ENCODE measurements at places on chromosomes 5 and 9.
A peak's percentile ranks its signal among the peaks of the same experiment; 100 is the strongest.

DNA sequence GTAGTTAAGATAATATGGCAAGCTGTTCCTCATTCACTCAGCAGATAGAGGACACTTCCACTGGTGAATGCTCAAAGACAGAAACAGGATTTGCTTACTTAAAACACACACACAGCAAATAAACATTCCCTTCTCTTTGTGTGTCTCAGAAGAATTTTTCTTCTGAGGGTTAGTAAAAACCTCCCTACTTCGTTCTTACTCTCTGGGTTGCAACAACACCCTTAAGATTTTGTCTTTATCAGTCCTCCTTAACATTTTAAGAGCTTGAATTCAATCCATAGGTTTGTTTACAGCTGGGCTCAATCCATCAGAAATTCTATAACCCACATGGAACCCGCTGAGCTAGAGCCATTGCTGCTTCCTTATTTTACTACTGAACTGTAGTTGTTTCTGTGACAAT lies 237.4 kb upstream of the PIK3R1 start:
- DNase-seq = no peak

GRCh38 chr9:136527721-136528710 lies 17.8 kb downstream of the NOTCH1 start:
- no peak for DNase-seq

DNA sequence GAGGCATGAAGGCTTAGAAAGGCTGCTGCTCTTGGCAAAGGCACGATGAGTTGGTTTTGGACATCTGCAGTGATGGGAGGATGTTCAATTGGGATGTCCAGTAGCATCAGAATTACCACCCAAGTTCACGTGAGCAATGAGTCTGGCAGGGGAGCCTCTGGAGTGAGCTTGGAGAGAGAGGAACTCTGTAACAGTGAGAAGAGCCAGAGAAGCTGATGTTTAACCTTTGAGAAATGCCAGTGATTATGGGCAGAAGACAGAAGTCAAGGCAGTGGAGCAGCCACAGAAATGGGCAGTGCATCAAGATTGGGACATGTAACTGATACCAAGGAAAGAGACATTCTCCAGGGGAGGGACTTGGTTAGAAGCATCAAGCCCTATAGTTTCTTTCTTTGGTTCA lies 39.8 kb downstream of the SEC61B start:
- no peak for DNase-seq

GRCh38 chr5:132483101-132483500 lies 7.5 kb downstream of the IRF1 start:
- DNase-seq = no peak

- DNase-seq = no peak
Measured at GRCh38 chr5:112732131-112732530, 5.6 kb upstream of the APC start.

- no peak for DNase-seq
Measured at GRCh38 chr9:115157245-115157674, 39.3 kb upstream of the TNC start.

DNA sequence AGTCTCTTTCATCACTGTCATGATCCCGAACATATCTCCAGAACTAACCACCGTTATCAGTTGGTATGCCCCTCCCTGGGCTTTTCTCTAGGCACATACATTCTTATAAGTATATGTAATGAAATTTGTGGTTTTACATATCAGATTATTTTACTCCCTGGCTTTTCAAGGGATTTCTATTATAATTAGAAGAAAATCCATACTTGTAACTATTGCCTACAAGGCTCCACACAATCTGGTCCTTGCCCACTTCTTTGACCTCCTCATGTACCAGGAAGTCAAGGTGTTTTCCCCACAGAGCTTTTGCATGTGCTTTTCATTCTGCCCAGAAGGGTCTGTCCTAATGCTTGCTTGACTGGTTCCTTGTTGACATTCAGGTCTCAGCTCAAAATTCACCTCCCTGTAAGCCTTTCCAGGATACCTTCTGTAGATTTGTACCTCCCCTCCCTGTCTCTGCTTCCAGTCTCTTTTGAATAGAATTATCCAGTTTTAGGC lies 33.6 kb upstream of the HSD17B4 start:
- no peak for DNase-seq

- DNase-seq = no peak
Measured at GRCh38 chr9:70466976-70467561, 52.6 kb upstream of the KLF9 start.

- no peak for DNase-seq
Measured at GRCh38 chr5:125597338-125597737, 825.9 kb upstream of the GRAMD2B start.

DNA sequence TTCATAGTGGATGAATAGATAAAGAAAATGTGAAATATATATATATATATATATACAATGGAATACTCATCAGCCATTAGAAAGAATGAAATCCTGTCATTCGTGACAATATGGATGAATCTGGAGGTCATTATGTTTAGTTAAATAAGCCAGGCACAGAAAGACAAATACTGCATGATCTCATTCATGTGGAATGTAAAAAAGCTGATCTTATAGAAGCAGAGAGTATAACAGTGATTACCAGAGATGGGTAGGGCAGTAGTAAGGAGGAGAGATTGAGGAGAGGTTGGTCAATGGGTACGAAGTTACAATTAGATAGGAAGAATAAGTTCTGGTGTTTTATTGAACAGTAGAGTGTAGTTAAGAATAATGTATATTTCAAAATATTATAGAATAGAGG lies 19.7 kb upstream of the PCDHAC2 start:
- no peak for DNase-seq

DNA sequence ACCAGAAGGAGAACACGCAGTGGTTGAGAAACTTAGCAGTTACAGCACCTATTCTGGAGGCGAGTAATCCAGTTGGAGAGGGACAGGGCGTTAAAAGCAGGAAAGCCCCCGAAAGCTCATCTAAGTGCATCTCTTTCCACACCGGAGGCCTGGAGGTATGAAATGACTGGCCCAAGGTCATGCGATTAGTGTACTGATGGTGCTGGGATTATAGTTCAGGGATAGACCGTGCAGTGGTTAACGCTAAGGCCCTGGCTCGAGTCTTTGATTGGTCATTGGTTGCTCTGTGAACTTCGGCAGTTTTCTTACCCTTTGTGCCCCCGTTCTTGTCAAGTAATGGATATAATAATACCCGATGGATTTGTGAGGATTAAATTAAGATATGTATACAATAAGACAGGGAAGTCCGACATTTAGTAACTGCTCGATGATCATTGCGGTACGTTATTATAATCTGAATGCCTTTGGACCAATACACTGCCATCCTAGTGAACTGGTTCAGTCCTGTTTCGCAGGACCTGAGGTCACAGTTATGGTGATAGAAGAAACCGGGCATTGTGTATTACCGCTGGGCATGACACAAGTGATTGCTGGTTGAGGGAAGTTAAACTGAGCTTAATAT lies 960 bp downstream of the CANX start:
- DNase-seq = peak; percentile 27

- no peak for DNase-seq
Measured at GRCh38 chr5:113371721-113372196, 63.0 kb downstream of the TSSK1B start.

DNA sequence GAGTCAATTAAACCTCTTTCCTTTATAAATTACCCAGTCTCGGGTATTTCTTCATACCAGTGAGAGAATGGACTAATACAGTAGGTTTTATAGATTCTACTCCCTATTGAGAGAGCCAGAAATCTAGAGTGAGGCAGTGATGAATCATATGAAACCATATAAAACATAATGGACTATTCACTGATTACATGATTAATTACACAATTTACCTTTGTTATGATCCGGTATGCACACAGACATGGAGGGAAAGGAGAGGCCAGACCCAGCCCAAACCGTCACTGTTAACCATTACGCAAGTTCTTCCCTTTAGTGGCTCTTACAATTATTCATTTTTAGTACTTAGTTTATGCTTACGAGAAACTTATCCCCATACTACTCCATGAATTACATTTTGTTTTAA lies 205.0 kb downstream of the DNAH5 start:
- no peak for DNase-seq

DNA sequence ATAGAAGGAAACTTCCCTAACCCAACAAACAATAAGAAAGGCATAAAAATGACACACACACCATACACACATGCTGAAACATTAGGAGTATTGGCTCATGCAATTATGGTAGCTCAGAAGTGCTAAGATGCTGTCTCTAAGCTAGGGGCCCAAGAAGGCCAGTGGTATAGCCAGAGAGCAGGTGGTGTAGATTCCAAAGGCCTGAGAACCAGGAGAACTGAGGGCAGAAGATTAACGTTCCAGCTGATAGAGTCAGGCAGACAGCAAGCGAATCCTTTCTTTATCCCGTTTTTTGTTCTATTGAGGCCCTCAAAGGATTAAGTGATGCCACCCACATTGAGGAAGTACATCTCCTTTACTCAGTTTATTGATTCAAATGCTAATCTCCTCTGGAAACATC lies 262.9 kb downstream of the EPB41L4A start:
- no peak for DNase-seq

DNA sequence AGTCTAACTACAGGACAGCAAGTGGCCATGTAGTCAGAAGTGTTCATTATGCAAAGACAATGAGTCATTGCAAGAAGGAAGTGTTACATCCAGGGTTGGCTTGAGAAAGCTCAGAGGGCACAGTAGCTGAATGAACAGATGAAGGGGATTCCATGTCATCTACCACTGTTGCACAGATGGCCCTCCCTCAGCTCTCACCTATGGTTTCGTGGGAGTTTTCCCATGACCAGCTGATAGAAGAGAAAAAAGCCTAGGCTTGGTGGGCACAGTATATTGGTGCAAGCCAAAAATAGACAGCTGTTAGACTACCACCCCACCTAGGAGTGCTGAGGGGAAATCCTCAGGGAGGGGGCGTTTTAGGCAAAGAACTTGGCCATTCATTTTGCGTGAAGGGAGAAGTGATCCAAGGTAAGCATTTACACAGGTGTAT lies 217.0 kb downstream of the DMRT2 start:
- no peak for DNase-seq

- DNase-seq = no peak
Measured at GRCh38 chr5:25540628-25541027, 895.9 kb upstream of the CDH10 start.

DNA sequence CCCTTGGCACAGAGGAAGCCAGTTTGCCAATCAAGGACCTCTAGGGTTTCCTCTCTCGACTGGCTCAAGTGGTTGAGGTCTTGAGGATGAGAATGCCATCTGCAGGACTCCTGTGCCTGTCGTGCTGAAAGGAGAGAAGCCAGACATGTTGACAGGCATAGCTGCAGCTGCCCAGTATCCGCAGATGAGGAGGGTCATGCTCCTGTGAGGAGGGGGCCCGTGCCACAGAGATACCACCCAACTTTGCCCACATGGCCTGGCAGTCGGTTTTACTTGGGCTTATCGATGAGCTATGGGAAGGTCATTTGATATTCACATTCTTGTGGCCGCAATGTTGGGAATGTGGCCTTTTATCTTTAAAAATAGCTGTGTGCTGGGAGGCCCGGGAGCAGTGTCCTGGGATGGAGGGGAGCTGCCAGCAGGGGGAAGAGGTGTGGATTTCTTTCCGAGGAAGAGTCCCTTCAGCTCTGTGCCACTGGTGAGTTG lies 17.4 kb downstream of the FRMPD1 start:
- DNase-seq = no peak

DNA sequence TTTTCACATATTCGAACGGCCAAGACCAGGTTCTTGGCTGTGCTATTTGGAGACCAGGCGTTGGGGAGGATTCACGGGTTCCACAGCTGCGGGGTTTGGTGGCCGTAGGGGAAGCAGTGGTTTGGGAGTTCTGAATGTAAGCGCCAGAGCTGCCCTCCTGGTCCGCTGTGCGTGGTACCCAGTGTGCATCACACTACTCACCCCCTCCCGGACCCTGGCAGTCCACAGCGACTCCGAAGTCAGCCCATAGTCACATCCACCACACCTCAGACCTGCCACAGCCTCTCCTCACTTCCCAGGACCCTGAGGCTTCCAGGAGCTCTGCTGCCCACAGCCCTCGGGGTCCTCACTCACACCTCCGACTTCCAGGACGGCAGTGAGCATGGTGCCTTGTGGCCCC lies 26.8 kb downstream of the AMBP start:
- no peak for DNase-seq

GRCh38 chr9:87337335-87338087 lies 160.2 kb upstream of the DAPK1 start:
- peak; percentile 30 for DNase-seq

DNA sequence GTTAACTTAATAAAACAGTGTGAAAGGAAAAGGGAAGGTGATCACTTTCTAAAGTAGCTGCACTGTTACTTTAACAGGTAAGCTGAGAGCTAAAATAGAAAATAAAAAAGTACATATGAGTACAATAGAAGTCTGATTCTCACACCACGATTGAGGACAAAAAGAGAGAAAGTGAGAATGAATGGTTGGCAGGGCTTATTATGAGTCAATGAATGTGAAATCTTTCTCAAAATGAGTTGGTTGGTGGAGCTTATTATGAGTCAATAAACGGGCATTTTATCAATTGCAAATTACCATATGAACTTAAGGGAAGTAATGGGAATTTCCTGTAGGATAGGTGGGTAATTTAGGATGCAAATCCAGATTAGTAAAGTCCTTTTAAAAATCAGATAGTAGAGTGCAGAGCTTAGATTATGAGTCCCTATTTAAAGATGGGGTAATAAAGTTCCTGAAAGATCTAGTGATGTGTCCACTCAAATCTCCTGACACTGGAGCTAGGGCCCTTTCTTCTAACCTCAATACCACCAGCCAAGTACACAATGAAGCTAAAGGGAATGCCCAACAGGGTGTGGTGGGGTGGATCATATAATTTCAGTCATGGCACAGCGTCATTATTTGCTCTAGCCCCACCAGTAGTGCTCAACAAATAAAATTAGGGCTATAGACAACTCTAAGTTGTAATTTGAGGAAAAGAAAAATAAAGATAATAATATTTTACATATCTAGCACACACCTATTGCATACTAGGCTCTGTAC lies 21.1 kb upstream of the TLR4 start:
- no peak for DNase-seq

DNA sequence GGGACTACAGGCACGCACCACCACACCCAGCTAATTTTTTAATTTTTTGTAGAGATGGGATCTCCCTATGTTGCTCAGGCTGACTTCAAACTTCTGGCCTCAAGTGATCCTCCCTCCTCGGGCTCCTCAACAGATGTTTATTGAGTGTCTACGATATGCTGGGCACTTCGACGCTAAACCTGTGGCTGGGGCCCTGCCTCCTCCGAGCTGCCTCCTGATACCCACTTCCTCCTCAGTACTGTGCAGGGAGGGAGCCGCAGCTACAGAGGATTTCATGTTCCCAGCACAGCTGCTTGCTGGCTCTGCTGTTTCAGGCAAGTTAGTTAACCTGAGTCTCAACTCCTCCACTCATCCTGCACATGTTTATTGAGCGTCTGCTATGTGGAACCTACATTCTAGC lies 9.6 kb downstream of the AIF1L start:
- no peak for DNase-seq

DNA sequence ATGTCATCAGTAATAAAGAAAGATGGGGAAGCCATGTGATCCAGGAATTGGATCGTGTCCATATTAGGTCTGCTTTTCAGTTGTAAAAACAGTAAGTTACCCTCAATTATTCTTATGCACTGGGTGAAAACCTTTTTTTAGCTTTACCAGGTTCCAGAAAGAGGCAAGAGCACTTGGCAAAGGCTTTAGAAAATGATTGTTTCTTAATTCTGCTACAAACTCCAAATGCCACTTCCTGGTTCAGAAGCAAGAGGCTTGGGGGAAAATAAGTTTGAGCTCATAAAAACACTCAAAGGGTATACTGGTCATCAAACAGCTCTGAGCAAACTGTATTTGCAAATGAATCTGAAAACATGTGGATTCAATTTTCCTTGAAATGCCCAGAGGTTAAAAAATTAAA lies 615.6 kb downstream of the EBF1 start:
- DNase-seq = no peak
